Left renal pelvis (tissue), 4 donors: ENCODE measurements at places on chromosomes 11 and 22.

DNA sequence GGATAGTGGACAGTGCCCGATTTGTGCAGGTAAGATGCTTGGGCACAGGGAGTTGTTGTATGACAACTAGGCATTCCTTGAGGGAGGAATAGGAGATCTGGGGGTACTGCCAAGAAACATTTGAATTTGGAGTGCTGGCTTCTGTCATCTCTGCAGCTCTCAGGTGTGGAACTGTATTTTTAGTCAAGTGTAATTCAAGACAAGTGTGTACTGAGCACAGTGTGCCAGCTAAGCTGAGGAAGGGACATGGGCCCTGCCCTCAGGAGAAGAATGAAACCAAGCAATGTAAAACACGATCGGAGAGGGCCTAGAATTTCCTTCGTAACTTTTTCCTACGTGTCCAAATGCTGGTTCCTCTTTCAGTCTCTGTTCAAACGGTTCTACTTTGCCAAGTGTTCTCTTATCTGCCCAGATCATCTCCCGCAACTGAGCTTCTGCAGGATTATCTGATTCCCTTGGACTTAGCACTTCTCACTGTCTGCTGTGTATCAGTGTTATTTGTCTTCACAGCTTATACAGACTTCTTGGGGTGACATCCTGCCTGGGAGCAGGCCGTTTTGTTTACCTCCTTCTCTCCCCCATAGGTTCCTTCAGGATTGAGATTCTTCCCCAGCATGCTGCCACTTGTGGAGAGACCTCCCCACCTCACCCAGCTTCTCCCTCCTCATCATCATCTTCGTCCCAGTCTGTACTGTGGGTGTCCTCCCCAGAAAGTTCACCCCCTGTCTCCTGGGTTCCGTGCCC, 27.6 kb downstream of the ART5 start:
- no peak for DNase-seq

GRCh38 chr11:2377511-2378443, 667 bp downstream of the CD81 start:
- no peak for DNase-seq

DNA sequence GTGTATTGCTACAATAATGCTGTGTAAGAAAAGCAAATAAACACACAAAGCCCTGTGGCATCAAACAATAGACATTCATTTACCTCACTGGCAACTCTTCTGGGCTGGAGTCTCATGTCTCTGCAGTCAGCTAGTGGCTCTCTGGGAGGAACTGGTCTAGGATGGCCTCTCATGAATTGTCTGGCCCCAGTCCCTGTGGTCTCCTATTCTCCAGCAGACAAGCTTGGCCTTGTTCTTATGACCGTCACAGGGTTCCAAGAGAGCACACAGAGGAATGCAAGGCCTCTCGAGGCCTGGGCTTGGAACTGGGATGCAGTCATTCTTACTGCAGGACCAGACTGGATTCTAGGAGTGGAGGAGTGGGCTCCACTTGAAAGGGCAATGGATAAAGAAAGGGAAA, 141.2 kb upstream of the NTM start:
- no peak for DNase-seq

DNA sequence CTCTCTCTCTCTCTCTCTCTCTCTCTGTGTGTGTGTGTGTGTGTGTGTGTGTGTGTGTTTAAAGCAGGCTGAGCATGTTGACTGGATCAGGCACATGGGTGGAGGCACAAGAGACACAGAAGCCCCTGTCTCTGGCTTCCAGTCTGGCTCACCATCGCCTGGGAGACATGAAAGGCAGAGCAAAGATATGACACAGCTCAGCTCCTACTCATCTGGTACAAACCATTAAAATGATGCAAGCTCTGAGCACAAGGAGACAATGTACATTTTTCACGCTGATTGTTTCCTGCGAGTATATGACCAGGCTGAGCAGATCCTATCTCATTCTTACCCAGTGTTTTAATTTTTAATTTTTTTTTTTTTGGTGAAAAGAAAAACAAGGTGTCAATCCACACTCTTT, 9.5 kb downstream of the SLC6A5 start:
- no peak for DNase-seq

DNA sequence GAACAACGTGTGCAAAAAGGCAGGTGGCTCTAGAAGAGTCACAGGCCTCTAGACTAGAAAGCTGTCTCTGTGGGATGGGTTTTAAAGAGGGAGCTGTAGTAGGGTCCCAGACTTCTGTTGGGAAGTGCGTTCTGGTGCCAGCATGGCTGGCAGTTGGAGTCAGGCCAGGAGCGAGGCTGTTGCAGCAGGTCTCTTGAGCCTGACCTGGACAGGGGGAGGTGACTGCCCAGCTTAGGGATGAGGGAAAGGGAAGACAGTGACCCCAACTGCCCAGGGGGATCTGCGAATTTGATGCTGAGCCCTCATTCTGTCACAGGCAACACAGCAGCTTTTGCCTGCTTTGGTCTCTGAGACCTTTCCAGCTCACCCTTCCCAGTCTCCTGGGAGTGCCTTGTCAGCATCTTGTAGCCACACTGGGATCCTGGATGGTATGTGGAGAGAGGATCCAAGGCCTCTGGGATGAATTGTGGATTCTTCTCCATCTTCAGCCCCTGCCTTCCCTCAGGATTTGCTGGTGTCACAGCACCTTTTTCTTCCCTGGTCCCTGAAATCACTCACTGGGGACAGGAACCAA, 3.4 kb downstream of the TSKU start:
- no peak for DNase-seq

DNA sequence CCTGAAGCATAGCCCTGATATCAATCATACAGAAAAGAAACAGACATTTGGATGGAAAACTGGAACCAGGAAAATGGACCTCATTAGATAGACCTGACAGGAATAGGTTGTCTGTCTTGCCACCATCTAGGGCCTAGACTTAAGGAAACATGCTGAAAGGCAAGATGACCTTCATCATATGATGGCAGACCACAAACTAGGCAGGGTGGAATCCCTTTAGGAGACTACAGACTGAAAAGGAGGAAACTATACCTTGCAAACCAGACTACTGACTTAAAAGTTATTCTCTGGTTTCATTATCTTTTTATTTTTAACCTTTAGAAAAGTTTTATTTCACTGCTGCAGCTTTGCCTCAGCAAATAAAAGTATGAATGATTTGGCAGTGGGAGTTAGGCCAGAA, 20.3 kb downstream of the SBF2 start:
- DNase-seq: no peak

- no peak for DNase-seq
These were observed 4.6 kb downstream of the C11orf96 start for GRCh38 chr11:43947003-43947500.

DNA sequence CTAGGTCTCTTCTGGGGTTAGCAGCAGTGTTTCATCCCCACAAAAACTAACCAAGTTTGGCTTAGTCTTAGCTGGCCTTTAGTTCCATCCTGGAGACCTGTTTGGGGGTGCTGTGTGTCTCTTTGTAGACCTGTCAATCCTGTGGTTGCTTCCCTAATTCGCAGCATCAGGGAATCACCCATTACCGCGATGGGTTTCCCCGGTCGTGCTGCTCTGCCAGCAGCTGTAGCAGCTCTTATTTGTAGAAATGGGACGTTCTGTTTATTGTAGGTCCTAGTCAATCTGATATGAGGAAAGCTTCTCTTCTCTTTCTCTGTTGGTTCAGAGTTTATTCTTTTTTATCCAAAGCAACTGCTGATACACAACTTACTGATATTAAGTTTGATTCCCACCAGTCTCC, 91.6 kb downstream of the CECR2 start:
- DNase-seq: no peak

- no peak for DNase-seq
These were observed 18.5 kb upstream of the QSER1 start for GRCh38 chr11:32874132-32874531.

DNA sequence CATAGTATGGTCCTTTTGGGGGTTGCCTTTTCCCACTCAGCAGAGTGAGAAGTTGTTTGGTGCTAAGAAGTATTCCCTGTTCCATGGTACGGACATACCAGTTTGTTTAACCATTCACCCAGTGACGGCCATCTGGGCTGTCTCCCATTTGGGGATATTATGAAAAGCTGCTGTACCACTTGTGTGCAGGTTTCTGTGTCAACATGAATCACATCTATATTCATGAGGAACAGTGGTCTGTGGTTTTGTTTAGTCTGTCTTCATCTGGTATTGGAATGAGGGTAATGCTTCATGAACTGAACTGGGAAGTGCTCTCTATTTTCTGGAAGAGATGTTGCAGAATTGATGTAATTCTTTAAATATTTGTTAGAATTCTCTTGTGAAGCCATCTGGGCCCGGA, 89.5 kb downstream of the TRMU start:
- no peak for DNase-seq

GRCh38 chr11:9990221-9990973, 303.6 kb downstream of the SBF2 start:
- DNase-seq: no peak

DNA sequence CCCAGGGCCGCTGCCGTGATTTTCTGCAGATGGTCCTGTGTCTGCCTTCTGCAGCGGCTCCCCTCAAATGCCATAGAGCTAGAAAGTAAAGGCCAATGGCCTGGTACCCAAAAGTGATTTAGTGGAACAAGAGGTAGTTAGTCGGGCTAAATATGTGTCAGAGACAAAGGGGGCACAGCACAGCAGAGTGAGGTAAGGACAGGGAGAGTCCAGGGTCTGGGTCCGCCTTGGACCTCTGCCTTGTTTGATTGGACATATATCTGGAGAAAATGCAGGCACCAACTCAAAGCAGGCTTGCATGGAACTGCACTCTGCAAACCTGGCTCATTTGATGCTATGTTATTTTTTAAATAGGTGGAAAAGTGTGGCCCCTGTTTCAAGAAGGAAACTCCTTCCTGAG, 249.6 kb upstream of the B3GAT1 start:
- no peak for DNase-seq

DNA sequence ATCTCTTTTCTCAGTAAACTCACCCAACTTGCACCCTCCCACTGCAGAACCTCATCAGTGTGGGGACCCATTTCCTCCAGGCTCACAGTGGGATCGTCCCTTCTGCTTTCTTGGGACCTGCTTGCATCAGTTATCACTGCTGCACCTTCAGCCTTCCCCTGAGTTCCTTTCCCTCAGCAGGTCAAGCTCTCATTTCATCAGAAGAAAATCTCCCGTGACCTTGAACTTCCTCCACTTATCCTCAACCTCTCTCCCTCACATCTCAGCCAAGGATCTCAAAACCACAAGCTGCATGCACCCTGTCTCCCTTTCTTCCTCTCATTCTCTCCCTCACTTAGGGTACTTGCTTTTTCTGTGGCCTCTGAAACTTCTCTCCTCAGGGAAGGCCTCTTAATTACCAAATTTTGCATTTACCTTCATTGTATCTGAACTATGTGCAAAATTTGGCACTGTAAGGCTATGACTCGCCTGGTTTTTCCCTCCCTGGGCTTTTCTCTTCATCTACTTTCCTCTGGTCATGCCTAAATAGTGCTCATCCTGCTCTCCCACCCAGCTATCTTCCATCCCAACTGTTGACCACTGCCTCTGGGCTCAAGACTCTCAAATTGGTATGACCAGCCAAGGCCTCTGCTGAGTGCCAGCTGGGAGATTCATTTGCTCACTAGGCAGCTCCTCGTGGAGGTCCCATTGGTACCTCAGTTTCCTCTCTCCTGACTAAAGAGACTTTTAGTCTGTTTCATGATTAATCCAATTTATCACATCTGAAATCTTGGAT, 2.7 kb upstream of the RCE1 start:
- DNase-seq: no peak

- no peak for DNase-seq
These were observed 22.5 kb downstream of the TMPRSS5 start for GRCh38 chr11:113683481-113684046.

GRCh38 chr22:28857288-28857687, 26.1 kb upstream of the ZNRF3 start:
- DNase-seq: no peak

DNA sequence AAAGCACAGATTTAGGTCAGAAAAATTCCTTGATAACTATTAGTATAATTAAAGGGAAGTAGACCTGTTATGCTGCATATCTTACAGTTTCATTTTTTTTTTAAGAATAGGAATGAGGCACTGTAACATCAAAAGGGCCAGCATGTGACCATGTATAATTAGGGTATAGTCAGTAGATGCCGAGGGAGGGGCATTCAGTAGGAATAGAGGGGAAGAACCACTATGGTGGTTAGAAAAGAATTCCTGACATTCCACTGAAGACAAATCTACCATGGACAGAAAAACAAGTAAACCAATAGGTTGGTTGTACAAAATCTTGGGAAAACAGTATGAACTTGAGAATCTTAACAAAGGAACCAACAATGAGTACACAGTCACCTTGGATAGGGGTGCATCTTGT, 78.4 kb upstream of the CCDC179 start:
- no peak for DNase-seq

- no peak for DNase-seq
These were observed 968 bp upstream of the TMEM109 start for GRCh38 chr11:60912851-60913528.

DNA sequence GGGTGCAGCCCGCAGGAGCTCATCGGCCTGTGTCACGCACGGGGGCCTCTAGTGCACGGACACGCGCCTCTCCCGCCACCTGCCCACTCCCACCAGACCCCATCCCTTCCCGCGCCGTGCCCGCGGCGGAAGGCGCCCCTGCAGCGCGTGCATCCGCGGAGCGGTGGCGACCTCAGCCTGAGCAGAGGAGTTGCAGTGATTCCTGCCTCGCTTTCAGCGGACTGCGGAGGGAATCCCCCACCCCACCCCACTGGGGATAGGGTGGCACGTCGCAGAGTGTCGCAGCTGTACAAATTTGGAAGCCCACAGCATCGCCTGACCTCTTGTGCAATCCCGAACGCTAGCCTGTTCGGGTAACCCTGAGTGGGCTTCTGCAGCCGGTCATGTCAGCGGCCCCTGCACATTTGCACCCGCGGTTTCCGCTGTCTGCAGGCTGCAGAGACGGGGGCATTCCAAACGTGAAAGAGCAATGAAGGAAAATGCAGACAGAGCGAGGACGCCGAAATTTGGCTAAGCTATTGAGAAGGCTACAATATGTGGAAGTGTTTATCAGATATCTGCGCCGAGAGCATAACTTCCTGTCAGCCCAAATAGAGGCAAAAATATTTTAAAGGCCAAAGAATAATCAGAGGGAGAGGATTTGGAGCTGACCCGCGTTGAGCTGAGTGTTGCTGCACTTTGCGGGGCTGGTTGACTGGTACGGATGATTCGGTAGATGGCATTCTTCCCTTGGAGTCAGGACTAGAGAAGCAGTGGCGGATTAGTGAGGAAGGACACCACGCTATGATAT, 617 bp upstream of the ARHGAP20 start:
- DNase-seq: no peak

- no peak for DNase-seq
These were observed 7.8 kb upstream of the AP1B1 start for GRCh38 chr22:29396126-29396525.
